ENCODE measurements at places on chromosomes 5 and 9. TPM values are rescaled to one million over a fixed set of nuclear protein-coding genes. Genes with fewer than 3 reads are reported as not detected.

MRPS27 gene
- total RNA-seq = 48.2 TPM

NACC2 gene
- total RNA-seq = 6.4 TPM

CAPSL gene
- total RNA-seq = not detected

SCGB3A2 gene
- total RNA-seq = not detected

PCDHGB4 gene
- total RNA-seq = not detected

PTGR1 gene
- not detected for total RNA-seq

FGF10 gene
- not detected for total RNA-seq

C9orf50 gene
- not detected for total RNA-seq

SLC6A3 gene
- not detected for total RNA-seq

PCDHB16 gene
- total RNA-seq = not detected

AMBP gene
- not detected for total RNA-seq

SPATA31D4 gene
- total RNA-seq = not detected

INSYN2B gene
- not detected for total RNA-seq

RAI14 gene
- not detected for total RNA-seq

SLC4A9 gene
- 0.16 TPM for total RNA-seq

MLANA gene
- total RNA-seq = not detected

PDZD2 gene
- not detected for total RNA-seq

ESM1 gene
- total RNA-seq = not detected

GNE gene
- 15.2 TPM for total RNA-seq

SPATA31A3 gene
- not detected for total RNA-seq

PCDH12 gene
- 0.26 TPM for total RNA-seq

UGT3A2 gene
- total RNA-seq = not detected

SNCAIP gene
- not detected for total RNA-seq

Data from activated CD8-positive, alpha-beta T cell treated with anti-CD3 and anti-CD28 coated beads, Interleukin-2, amount 10 ng/mL, durations not matched to agents 7 days and 5 days (primary cell).